ENCODE measurements at places on chromosomes 3 and 15.

DNA sequence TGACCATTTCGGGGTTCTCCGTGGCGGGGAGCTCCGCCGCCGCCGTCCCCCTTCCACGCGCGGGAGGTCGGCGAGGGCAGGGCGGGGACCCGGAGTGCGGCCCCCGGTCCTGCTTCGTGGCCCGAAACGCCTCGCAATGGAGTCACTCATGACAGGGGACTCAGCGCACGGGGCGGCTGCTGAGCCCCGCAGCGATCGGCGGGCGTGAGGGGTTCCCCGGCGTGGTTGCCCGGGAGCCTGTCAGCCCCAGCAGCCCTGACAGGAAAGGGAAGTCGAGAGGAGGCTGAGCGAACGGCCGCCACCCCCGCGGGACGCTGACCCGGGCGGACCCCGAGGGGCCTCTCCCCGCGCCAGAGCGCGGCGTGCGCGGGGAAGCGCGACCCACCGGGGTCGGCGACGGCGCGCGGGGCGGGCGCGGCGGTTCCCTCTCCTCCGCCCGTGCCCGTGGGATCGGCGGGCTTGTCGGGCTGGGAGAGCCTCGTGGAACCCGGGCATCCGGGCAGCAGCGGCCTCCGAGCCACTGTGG lies 564 bp upstream of the PIGZ start:
- no peak for DNase-seq

- no peak for DNase-seq
These were observed 80.2 kb downstream of the SHQ1 start for GRCh38 chr3:72768006-72768441.

- no peak for DNase-seq
These were observed 32.2 kb upstream of the FAM174B start for GRCh38 chr15:92687746-92688145.

DNA sequence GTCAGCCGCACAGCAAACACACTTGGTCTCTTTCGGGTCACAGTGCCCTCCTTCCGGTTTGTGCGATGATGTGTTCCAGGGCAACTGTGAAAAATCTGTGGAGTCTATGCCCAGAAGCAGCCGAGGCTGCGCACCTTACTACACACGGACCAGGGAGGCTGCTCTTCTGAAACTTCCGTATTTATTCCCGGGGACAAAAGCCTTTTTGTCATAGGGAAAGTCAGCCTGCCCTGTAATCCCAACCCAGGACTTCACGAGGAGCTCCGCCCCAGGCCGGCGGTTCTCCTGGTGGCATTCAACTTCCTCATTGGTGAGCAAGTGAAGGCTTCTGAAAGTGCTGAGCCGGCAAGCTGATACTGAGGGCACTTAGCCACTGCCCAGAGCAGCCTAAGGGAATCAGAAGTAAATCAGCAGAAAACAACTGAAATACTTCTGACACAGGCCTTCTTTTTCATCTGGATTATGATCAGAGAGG lies 126.5 kb downstream of the FMN1 start:
- DNase-seq: no peak

GRCh38 chr15:70835415-70835814 lies 18.5 kb downstream of the LARP6 start:
- DNase-seq: no peak

GRCh38 chr15:50774450-50774849 lies 8.9 kb upstream of the SPPL2A start:
- no peak for DNase-seq

All from NCI-H748 treated with DMSO at 0.1 percent for 48 hours (cell line).